Stimulated activated CD4-positive, alpha-beta T cell treated with anti-CD3 and anti-CD28 coated beads, Interleukin-4, amount 100 ng/mL, for 24 hours (primary cell): ENCODE measurements at places on chromosomes 2 and 18.

DNA sequence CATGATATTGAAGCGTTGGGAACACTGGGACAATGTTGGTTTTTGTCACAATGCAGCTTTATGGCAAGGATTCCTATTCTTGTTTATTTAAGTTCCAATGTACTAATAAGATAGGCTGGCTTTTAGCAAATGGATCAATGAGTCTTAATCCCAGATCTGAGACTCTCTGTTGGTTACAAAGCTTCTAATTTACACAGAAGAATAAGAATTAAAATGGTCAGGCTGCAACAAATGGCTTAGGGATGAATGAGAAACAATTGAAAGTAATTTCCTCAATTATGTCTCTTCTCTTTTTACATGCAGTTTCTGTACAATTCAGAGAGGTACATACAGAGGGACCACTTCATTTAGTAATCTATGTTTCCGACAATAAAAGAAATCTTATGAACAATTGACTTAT is 640.4 kb downstream of the NRXN1 start:
- no peak for DNase-seq

GRCh38 chr2:46537046-46537445 is 57.7 kb downstream of the TMEM247 start:
- no peak for DNase-seq

DNA sequence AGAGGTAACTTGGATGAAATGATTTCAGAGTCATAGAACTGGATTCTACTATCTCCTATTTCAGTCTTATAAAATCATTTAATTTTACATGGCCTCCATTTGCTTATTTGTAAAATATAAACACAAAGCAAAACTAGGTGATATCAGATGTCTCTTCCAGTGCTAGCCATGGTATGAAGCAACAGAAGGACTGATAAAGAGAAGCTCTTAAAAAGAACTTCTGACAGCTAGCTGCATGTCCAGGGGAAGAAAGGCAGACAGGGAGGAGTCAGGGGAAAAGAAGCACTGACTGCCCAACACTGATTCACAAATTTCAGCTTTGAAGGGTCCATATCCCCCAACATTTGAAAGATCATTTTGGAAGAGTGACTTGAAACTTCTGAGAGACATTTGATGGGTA is 6.4 kb downstream of the SLC8A1 start:
- DNase-seq, result no peak

GRCh38 chr2:239583879-239584859 is 183.3 kb upstream of the HDAC4 start:
- DNase-seq, result no peak

- DNase-seq, result no peak
Observed at GRCh38 chr18:24660956-24661355, 200.5 kb downstream of the HRH4 start.

DNA sequence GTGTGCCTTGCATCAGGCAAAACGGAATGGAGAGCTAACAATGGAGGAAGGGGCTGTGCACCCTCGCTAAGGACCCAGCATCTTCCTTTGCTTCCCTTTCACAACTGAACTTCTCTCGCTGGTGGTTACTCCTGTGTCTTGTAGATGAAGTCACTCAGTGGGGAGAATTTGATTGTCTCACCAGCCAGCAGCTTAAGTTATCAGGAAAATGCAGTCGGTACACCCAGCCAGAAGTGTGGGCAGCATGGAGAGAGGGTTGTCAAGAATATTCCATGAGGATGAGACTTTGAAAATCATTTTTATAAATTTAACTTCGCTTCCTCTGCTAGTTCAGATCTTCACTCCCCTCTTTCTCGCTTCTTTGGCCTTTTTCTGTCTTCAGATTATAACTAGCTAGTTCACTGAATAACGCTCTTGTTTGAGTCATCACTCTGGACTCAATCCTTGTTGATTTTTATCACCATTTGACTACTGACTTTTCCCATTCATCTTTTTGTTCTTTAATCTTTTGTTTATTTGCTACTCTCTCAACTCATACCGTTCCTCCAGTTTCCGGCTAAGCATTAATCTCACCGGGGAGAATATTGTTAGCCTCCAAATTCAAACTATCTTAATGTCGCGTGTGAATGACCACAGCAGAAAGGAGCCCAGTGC is 221.7 kb downstream of the CD226 start:
- no peak for DNase-seq

DNA sequence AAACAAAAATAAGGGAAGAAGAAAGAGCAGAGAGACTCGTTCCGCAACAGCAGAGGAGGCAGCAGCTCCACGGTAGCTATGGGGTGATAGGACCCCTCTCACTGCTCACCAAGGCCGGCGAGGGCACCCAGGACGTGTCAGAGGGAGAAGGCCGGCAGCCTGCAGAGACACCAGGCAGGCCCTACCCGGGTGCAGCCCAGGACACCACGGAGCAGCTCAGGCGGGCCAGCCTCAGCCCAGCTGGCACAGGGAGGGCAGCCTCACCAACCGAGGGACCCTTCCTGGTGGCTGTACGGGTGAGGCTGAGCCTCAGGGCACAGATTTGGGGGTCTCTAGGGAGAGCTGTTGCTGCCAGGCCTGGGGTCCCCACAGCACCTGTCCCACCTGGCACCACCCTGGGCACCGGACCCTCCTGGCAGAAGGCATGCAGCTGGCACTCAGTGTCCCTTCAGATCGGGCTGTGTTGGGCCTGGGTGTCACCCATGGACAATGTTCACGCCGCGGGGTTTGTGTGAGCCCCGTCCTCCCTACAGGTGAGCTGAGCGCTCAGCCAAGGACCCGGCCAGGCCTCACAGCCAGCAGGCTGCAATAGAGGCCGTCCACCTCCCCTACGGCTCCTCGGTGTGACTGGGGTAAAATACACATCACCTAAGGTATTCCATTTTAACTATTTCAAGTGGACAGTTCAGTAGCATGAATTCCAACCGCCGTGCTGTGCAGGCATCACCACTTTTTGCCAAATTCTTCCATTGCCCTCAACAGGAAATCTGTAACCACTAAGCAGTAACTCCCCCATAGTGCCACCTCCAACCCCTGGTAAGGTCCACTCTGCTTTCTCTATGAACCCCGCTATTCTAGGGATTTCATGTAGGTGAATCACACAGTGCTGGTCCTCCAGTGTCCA is 21.6 kb downstream of the KCNG2 start:
- DNase-seq, result no peak

GRCh38 chr2:3007135-3007534 is 370.5 kb downstream of the EIPR1 start:
- DNase-seq, result no peak

GRCh38 chr18:58947136-58947732 is 82.6 kb downstream of the ZNF532 start:
- DNase-seq, result no peak

DNA sequence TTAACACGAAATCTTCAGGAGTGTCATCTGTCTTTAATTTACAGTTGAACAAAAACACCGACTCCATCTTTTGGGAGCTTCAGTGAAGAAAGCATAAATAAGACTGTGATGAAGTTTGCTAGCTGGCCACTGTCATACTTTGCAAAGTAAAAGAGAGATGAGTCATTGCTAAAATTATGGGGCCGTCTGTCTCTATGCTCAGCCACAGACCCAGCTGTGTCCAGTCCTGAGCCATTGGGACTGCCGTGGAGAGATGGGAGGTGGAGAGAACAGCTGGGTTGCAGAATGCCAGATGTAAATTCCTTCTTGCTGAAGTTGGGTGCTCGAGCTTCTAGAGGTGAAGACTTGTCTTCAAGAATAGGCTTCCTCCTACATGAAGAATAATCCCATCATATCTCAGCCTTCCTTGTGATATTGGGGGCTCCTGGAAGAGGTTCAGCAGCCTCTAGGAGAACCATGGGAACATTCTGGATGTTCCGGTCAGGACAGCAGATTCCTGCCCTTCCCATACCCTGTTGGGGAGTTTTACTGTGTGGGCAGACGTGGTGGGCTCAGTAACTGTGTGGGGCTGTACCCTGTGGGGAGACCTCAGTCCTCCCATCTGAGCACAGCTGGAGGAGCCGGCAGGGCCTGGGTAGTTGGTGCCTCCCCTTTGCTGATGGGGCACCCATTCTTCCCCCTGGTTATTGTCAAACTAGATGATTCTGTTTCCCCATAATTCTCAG is 71.1 kb downstream of the LDLRAD4 start:
- DNase-seq, result no peak

- no peak for DNase-seq
Observed at GRCh38 chr2:46122318-46122976, 174.8 kb upstream of the EPAS1 start.

DNA sequence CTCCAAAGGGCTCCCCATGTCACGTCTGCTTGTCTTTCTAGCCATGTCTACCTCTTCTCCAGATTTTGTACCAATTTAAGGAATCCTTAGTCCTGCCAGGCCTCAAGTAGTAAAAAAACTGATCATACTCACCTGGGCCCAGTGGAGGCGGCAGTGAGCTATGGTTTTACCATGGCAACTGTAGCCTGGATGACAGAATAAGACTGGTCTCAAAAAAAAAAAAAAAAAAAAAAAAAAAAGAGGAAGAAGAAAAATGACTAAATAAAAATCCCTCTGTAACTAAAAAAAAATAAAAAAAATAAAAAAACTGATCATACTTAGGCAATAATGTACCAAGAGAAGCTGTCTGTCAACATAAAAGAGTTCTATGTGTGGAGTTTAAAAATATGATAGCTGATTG is 221.6 kb downstream of the NR4A2 start:
- peak; percentile 13 for DNase-seq

DNA sequence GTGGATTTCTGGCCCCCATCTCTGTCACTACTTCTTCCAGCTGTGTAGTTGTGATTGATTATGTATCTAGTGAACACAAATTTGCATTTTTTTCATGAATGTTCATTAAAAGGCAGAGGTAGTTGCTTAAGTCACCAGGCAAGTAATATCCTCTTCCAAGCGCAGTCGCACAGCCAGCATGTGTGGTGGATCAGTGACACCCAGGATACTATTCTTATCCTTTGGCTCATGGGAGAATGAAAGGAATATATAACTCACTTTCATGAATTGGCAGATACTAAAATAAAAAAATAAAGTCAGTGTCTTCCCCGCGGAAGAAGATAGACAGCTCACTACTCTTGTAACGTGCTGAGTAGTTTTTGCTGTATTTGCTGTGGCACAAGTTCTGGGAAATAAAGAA is 387.8 kb downstream of the CDH7 start:
- no peak for DNase-seq

GRCh38 chr18:11529081-11529480 is 80.3 kb upstream of the SLC35G4 start:
- no peak for DNase-seq

- no peak for DNase-seq
Observed at GRCh38 chr2:98346311-98347236, at the start of gene CNGA3. TSS of gene CNGA3 (plus strand) at chr2:98346456. CDS start at chr2:98369976, 23,520 bp downstream.

DNA sequence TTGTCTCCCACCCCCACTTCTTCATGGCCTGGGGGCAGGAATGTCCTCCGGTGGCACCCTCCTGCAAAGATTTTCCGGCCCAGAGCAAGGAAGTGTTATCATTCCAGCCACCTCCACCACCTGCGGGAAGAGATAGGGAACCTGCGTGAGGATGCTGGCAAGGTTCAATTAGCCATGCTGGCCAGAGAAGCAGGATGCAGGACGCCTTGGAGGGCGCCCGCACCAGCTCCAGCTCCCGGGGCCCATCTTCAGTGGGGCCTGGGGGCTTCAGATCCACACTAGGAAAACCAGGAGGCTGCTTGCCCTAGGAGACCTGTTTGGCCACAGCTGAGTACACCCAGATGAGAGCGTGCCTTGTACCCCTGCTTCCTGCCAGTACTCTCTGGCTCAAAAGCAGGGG is 113.7 kb downstream of the CLIP4 start:
- no peak for DNase-seq

- DNase-seq, result no peak
Observed at GRCh38 chr2:234019896-234020295, 30.6 kb upstream of the SPP2 start.

GRCh38 chr2:38164881-38165280 is 88.9 kb upstream of the CYP1B1 start:
- DNase-seq, result no peak

- DNase-seq, result no peak
Observed at GRCh38 chr2:204727368-204727767, 182.1 kb downstream of the PARD3B start.

GRCh38 chr2:158217593-158217992 is 115.9 kb downstream of the UPP2 start:
- DNase-seq, result no peak

GRCh38 chr2:21466341-21466927 is 342.7 kb downstream of the TDRD15 start:
- no peak for DNase-seq

DNA sequence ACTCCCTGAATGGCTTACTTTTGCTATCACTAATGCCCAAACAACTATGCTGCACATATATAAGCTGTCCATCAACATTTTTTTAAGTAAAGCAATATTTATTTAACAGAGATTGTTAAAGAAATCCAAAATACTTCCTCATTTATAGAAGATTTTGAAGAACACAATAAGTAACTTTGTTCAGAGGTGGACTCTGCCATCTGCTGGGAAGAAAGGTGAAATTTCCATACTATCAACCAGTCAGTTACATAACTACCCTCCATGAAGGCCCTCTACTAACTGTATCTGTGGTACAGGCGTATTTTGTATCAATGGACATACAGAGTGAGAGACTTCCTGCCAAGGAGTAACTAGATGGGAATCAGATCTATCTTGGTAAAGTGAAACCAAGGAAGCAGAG is 106.0 kb downstream of the DTNB start:
- no peak for DNase-seq

- no peak for DNase-seq
Observed at GRCh38 chr2:53366543-53366942, 401.1 kb upstream of the CHAC2 start.

DNA sequence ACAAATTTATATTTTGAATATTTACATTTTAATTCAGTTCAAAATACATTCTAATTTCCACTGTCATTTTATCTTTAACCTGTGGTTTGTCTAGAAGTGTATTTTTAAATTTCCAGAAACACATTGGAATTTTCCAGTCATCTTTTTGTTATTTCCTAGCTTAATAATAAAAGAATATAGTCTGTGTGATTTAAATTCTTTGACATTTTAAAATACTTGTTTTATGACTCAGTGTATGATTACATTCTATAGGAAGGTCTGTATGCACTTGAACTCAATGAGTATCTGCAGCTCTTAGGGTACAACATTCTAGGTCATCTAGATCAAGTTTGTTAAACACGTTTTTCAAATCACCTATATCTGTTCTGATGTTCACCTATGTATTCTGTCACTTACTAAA is 88.3 kb upstream of the MBOAT2 start:
- DNase-seq, result no peak

DNA sequence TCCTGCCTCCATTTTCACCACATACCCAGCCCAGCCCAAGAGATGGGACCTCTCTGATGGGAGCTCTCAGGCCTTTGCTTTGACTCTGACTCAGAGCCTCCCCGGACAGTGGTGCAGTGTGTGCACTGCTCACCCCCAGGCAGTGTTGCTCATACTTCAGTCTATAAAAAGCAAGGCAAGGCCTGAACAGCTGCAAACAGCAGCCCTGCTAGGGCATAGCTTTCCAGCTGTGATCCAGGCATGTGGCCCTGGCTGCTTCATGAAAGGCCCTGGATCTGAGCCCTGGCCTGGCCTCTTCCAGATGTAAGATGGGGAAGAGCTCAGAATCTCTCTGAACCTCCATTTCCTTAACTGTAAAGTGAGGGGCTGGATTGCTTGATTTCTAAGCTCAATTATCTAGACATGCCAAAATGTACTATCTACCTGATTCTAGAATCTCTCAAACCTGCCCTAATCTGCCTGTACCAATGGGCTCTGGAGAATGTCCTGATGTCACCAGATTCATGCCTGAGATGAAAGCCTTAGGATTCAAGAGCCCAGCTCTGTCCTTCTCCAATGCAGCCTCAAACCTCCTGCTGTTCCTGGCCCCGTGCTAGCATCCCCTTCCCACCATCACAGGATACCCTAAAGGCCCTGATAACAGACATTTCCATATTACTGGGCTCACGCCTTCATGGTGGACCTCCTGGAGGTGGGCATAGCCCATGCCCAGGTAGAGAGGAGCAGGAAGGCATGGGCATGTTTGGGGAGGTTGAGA is 206.9 kb downstream of the ARL4C start:
- peak; percentile 62 for DNase-seq
